Fibroblast of villous mesenchyme (primary cell): ENCODE measurements at places on chromosomes 16 and 17.
A peak's percentile ranks its signal among the peaks of the same experiment; 100 is the strongest.

DNA sequence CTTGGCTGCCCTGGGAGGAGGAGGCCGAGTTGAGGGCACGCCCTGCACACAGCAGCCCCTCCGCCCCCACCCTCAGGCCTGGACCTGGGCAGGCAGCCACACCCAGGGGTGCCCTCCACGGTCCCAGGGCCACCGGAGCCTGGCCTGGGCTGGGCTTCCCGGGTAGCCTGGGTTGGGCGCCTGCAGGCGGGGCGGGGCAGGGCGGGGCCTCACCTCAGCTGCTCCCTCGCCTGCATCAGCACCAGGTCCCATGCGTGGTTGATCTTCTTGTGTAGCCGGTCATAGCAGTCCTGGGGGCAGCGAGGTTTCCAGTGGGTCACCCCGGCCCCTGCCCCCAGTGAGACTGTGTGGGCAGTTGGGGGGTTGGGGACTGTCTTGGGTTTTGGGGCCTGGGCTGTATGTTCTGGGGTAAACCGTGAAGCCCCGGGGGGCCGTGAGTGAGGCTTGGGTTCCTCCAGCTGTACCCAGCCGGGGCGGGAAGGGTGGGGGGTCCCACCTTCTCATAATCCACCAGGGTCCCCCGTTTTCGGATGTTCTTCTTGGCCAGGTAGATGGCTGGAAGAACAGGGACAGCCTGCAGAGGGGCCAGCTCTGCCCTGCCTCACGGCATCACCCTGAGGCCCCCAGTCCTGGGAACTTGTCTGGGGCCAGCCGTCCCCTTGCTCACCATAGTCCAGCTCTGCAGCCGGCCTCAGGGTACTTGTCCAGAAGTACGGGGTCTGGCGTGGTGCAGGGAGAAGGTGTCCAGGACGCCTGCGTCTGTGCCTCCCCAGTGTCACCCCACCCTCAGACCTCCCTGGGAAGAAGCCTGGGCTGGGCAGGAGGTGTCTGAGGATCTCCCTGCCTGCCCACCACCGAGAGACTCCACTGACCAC lies 2.0 kb downstream of the RGS11 start:
- DNase-seq = no peak

- no peak for DNase-seq
Measured at GRCh38 chr17:29124925-29125273, 55.3 kb downstream of the MYO18A start.

DNA sequence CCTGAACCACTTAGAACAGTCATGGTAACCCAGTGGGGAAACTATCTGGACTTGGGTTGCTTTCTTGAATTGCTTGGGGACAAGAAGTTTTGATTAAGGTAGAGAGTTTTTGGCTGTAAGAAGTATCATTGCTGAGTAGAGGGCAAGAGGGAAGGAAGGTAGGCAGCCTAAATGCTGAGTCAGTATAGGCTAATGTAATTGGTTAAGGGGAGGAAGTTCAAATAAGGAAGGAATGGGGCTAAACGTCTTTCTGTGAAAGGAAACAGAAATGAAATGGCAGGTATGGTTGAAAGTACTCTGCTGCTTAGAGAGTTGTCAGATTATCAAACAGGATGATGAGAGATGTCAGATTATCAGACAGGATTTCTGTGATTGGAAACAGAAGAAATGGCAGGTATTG lies 20.3 kb downstream of the KPNB1 start:
- DNase-seq = no peak

GRCh38 chr17:40497695-40498094 lies 3.7 kb downstream of the TNS4 start:
- DNase-seq = peak; percentile 38

GRCh38 chr16:74862743-74863244 lies 88.2 kb upstream of the FA2H start:
- DNase-seq = peak; percentile 59

GRCh38 chr17:51000835-51001638 lies 119.6 kb downstream of the SPAG9 start:
- peak; percentile 78 for DNase-seq

- no peak for DNase-seq
Measured at GRCh38 chr17:16569358-16569712, 331 bp upstream of the ZNF287 start.

DNA sequence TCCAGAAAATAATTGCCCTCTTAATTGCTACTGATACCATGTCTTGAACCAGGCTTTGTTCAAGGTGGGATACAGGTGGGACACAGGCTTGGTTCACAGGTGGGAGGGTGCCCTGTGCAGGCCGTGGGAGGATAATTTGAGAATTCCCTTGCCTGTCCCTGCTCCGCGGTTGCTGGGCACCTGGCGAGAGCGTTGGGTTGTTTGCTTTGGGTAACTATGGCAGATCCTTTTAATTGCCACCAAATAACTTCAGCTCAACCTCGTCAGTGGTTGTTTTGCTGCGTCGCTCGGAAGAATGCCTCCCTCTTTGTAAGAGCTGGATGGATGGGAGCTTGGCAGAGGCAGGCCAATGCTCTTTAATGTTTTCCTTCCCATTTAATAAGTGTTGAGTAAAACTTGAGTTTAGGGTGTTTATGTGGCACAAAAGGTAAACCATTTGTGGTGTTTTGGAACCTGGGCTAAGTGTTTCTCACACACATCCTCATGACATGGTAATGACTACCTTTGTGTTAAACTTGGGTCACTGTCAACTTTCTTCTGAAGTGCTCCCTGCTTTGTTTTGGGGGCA lies 202.5 kb downstream of the MSI2 start:
- no peak for DNase-seq

GRCh38 chr17:4960279-4960922 lies 7.2 kb downstream of the SPAG7 start:
- DNase-seq = no peak

DNA sequence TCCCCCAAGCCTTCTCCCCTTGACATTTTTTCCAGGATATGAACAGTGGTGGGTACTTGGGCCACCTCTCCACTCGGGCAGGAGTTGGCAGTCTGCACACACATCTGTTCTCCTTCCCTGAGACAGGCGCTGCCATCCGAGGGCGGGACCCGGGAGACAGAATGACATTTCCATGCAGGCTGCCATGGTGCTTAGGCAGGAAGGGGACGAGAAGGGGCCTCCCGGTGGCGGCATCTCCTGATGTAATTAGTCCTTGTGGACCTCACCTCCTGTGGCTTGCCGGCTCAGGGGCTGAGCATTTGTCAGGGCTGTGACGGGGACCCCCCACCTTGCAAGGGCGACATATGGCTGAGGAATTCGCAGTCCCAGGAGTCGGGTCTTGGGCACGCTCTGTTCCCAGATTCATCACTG lies 197.2 kb downstream of the FOXL1 start:
- no peak for DNase-seq

GRCh38 chr16:56647641-56648431 lies 3.9 kb upstream of the MT1B start:
- DNase-seq = no peak

DNA sequence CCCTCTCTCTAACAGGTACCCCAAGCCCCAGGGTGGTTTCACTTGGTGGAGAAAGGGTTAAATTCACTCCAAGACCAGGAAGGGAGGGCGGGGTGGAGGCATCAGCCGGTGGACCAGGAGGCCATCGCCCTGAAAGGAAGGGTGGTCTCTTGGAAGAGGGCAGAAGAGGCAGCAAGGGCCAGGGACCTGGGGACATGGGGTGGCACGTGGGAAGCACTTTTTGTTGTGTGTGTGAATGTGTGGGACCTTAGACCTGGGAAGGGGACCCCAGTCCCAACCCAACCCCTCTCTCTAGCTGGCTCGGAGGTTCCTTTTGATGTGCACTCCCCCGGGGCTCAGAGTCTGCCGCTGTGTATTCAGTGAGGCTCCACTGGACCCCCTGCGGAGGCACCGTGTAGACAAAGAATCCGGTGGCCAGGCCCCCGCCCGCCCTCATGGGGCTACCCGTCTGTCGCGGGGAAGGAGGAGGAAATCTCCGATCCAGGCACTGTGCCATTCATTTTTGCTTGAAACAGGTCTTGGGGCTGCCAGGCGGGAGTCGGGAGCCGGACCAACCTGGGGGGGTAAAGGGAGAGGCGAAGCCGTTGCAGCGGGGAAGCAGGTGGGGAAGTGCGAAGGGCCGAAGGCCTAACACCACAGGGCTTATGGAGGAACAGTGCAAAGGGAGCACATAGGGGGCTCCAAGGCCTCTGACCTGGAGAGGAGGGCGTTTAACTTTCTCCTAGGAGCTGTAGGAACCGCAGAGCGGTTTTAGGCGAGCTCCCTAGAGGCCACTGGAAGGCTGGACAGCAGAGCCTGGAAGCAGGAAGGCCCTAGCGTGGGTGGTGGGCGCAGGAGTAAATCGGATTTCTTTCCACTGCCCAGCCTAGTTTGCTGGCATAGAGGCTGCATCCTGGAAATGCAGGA lies 3.2 kb upstream of the WNT3 start:
- no peak for DNase-seq

DNA sequence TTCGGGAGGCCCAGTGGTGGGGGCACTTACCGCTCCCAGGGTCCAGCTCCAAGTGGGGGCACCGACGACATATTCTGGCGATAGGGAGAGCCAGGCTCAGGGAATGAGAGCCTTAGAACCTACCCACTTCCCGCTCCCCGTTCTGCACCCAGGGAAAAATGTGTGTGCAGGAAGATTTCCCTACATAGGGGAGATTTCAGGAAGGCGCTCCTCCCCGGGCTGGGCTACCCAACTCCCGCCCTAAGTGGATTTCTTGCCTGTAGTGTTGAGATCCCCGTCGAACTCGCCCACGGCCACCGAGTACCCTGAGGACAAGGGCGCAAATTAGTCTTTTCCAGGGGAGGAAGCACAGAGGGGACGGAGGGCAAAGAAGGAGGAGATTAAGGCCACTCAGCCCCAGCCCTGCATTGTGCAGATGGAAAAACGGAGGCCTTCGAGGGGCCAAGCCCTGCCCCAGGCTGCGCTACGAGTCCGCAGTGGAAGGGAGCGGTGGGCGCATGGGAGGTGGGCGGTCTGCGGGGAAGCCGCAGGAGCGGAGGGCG lies 5.1 kb downstream of the ITGA2B start:
- no peak for DNase-seq

- peak; percentile 5 for DNase-seq
Measured at GRCh38 chr16:23635958-23636357, 5.2 kb downstream of the PALB2 start.

DNA sequence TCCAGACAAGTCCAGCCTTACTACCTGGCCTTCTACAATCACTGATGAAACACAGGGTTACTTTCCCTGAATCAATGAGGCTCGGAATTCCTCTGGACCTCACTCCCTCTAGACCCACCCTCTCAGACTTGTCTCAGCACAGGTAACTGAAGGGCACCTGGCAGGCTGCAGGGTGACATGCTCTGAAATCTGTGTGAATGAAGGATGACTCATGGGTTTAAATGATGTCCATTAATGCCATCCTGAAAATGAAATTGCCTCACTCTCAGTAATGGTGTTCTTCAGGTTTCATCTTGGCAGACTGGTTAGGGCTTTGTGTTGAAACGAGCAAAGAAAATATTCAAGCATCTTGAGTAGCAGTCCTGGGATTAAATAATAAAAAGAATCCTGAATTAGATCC lies 134.4 kb downstream of the MAF start:
- DNase-seq = no peak
